ENCODE measurements at places on chromosomes 7 and 10.
A peak's percentile ranks its signal among the peaks of the same experiment; 100 is the strongest.

DNA sequence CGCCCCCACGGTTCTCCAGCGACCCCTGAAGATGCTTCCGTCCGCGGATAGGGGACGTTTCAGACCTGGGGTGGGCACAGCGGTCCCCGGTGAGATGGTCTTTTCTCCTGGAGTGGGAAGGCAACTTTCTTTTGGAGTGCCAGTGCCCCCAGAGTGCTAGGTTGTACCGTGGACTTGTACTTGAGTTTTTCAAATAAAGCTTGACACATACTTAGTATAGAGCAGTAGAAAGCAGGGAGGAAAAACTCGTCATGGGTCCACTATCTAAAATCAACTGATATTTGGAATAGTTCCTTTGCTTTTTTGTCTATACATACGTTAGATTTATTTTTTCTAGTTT lies 28.4 kb downstream of the RBM20 start:
- DNase-seq: no peak

GRCh38 chr10:123381224-123381623 lies 227.0 kb downstream of the BUB3 start:
- no peak for DNase-seq

DNA sequence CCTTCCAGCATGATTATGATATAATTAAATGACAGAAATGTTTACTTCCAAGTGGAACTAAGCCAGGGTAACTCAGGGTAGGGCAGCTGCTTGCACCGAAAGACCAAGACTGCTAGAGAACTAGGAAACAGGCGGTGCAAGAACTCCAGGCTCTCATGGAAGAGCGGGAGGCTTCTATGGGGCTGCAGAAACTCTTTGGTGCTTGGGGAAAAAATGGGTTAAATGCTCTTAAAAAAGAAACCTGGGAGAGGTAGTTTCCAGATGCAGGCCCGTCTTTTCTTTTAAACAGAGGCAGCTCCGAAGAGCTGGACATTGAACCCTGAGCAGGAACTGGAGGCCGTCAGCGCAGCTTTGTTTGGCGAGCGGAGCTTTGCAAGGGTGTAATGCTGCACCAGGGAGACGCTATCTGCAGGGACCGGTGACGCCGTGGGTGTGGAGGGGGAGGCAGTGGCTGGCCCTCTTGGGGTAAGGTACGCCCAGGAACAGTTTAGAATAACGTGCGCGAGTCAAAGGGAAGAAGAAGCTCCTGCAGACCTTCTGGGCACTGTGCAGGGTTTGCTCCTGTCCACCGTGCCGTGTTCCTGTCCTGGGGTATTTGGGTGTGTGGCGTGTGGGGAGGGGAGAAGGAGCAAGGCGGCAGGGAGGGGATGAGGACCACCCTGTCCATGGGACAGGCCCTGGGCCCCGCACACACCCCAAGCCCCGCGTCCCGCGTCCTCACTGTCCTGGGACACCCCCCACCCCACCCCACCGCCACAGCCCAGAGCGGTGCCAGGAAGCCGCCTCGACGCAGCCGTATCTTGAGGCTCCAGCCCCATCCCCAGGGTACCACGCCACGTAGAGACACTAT lies 59.0 kb downstream of the EGFR start:
- DNase-seq: no peak

DNA sequence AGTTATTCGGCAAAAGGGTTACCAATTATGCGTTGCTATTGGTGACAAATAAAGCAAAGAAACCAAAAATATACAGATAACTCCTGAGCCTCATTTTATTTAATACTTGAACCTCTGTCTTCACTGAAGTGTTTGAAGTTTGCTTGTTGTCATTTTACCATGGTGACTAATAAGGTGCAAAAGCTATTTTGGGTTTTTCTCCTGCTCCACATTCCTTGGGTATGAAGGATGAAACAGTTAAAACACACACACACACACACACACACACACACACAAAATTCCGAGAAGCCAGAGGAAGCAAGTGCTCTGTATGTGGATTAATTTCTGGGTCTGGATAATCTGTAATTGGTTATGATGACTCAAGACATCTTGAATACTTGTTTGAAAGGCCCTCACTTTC lies 246.5 kb downstream of the COBL start:
- no peak for DNase-seq

DNA sequence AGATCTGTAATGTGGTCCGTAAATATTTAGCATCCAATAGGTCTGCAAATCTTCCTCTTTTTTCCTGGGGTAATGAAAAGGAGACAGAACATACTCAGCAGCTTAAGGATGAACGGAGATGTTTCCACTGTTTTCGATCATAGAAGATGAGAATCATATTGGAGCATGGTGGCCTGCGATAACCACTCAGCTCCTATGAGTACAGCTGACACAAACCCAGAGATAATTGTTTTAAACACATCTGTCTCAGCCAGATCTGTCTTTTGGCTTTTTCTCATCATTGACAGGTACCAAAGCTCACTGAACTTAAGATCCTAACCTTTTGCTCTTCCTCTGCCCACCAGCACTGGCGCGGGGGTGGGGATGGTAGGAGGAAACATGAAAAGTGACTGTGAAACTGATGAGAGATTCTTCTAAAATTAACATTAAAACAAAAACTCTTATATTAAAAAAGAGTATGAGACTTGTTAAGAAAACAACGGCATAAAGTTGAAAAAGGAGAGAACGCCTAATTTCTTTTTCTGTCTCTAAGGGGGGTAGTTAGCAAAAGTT lies 71.0 kb downstream of the SVOPL start:
- no peak for DNase-seq

DNA sequence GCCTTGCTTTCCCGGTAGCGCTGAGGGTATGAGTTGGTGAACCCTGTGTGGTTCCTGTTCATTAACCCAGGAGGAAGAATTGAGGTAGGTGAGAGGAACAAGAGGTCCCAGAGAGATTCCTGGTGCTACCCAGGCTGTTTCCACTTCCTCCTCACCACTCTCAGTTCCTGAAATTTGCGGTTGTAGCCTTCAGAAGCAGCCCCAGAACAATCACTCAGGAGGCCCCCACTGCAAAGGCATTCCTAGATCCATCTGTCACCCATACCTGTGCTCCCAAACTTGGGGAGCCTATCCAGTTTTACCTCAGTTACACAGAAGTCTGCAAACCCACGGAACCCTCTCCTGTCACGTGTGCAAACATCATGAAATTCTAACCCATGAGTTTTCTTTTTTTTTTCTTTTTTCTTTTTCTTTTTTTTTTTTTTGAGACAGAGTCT lies 9.0 kb upstream of the PIP4K2A start:
- no peak for DNase-seq

GRCh38 chr7:79462390-79462789 lies 8.9 kb upstream of the MAGI2 start:
- DNase-seq: no peak

DNA sequence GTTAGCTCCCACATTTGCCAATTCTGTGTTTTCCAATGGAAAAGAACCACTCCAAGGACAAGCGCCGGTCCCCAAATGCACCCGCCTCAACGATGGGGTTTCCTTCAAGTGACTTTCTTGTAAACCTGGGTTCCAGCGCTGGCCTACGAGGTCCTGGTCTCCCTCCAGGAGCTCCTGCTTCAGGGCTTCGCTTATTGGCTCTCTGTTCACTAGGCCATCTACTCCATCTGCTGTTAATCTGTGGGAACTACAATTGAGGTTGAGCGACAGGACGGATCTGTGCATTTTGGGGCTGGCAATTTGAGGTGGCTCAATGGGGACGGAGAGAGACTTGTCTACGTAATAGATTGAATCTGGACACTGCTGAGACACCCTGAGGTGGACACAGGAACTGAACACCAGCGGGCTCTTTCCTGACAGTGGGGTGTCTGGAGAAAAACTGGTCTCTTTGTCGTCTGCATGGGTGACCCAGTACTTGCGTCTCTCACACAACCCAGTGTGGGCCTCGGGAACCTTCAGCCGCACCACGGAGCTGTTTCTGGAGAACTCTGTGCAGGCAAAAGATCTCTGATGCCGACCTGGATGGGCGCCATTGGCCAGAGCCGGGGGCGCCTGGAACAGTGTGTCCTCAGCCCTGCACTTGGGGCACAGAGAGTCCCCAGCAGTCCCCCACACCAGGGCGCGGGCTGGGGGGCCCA lies 115.9 kb upstream of the ADAM12 start:
- DNase-seq: no peak

DNA sequence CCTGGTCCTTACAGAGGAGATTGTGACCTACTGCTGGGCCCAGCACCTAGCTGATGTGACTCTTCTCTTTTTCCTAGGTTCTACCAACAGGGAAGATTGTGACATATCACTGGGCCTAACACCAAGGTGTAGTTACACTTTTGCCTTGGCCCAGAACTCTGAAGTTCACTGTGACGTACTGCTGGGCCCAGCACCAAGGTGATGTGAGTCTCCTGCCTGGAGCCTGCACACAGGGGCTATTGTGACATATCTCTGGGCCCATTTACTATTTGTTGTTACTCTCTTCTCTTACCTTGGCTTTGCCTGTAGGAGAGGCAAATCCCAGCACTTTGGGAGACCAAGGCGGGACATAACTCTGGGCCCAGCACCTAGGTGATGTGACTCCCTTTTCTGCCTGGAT lies 23.1 kb upstream of the ZNF107 start:
- DNase-seq: no peak

DNA sequence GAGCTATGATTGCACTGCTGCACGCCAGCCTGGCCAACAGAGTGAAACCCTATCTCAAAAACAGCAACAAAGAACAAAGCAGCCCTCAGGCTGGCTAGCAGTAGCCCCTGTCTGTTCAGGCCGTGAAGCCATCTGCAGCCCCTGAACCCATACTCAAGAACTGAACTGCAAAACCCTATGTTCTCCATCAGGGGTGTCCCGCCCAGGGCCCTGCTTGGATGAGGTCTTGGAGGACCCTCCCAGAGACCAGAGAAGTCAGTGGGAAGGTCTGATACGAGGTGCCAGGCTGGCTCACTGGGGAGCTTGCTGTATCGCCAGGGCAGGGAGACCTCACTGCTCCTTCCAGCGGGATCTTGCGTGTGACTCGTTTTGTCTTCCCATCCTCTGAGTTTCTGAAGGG lies 39.3 kb downstream of the RBM17 start:
- no peak for DNase-seq

- peak; percentile 26 for DNase-seq
These were observed 104.0 kb downstream of the SLIT1 start for GRCh38 chr10:97081621-97082235.

- DNase-seq: no peak
These were observed 6.9 kb upstream of the MXI1 start for GRCh38 chr10:110200503-110200902.

DNA sequence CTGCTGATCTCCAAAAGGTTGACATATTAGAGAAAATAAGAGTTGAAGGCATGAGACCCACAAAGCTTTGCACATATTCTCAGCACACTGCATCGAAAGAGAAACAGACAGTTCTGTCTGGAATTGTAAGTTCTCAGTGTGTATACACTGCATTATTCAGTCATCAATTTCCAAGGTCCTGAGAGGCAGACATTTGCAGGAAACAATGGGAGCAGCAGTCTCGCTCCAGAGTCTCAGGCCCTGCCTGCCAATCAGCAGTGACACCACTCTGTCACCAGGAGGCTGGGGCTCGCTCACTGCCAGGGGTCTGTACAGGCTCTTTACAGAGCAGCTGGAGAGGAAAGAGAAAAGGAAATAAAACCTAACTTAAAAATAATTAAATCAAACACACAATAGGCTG lies 36.3 kb downstream of the JAZF1 start:
- no peak for DNase-seq
